HFFc6 (cell line): ENCODE measurements at places on chromosomes 1 and 21.

GRCh38 chr1:15627343-15627988 is 10.2 kb downstream of the DDI2 start:
- no peak for DNase-seq

DNA sequence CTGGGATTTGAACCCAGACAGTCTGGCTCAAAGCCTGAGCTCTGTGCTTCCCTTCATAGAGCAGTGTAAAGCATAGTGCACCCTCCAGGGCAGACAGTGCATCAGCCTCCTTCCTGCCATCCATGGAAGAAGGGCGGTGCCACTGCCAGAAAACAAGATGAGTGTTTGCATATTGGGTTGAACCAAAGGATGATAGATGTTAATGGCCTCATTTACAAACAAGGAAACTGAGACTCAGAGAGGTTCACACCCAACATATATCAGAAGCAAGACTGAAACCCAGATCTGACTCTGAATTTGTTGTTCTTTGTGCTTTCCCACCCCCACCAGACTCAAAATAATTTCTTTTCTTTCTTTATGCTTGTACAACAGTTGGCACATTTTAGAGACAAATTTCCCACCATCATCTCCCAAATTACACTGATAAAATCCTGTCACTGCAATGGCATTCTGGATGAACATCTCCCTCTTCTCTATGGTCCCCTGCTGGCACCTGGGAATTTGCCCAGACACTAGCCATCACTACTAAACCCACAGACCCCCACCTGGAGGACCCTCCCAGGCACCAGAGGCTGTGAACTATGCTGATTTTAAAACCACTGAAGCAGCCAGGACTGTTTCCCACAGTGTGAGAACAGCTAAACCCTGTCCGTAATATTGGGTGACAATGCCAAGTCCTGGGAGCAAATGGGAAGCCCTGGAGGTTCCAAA is 45.4 kb upstream of the MPZL1 start:
- no peak for DNase-seq

DNA sequence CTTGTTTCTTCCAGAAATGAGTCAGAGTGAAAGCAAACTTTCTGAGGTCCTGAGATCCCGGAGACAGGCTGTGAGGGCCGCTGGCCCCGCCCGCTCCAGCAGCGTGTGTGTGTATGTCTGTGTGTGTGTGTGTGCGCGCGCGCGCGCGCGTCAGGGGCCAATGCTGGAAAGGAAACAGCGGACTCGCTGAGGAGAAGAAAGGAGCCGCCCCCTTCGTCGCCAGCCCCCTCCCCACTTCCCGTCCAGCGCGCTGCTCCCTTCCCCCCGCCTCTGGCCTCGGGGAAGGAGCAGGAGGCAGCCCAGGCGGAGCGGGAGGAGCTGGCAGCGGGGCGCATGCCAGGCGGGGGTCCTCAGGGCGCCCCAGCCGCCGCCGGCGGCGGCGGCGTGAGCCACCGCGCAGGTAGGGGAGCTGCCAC is at the start of gene DISC1:
Gene DISC1, plus strand, starts transcription at position 256 of the 416 bp plus-strand sequence. Its CDS starts 78 bp downstream, at position 334.
- peak; percentile 89 for DNase-seq

DNA sequence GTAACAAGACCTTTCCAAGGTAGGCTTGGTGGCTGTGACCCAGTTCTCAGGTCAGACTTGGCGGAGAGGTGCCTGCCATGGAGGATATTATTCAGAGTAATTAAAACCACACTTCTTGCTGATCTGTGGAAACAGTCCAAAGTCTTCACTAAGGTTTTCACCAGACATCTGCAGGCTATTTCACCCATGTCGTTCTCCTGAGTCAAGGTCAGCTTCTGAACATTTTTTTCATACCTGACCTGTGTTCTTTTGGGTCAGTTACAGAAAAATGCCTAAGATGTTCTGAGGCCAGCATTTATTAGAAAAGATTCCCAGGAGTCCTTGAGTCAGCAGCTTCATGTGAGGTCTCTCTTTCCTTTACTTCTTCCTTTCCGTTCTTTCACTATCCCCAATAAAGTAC is 54.9 kb downstream of the RGL1 start:
- DNase-seq, result peak; percentile 7

DNA sequence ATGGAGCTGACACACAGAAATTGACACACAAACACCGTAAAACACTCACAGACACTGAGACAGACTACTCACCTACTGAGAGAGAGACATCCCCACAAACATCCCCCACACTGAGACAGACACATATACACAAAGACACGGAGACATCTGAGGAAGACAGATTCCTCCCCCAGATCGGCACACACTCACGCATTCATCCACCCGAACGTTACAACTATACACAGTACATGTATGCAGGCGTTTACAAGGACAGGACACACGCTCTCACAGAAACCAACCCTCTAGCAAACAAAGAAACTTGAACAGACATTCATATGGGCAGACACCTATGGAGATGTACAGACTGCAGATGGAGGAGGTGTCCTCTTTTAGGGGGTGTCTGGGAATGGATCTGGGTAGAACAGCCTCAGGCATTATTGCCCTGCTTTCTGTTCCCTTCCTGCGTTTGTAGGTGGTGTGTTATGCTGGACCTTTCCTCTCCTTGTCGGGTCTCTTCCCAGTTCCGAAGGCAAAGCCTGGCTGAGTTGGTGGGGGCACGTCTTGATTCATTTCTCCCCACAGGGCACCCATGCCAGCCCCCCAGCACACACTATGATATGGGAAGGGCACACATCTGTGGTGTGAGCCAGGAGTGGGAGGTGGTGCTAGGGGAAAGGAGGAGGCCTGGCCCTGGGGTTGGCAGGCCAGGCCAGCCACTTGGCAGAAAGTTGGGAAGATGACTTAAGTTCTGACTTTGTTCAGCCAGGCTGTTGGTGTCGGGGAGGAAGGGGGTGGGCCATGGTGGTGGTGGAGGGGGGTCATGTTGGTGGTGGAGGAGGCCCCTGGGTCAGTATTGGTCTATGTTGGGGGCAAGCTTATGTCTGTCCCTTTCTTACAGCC is 1.5 kb downstream of the KIRREL1 start:
- peak; percentile 22 for DNase-seq
